Vagina (tissue), 2 donors: ENCODE measurements at places on chromosomes 1 and 21. TPM values are rescaled to one million over a fixed set of nuclear protein-coding genes. Genes with fewer than 3 reads are reported as not detected.

Gene CAMK1G
- not detected for total RNA-seq

DNA sequence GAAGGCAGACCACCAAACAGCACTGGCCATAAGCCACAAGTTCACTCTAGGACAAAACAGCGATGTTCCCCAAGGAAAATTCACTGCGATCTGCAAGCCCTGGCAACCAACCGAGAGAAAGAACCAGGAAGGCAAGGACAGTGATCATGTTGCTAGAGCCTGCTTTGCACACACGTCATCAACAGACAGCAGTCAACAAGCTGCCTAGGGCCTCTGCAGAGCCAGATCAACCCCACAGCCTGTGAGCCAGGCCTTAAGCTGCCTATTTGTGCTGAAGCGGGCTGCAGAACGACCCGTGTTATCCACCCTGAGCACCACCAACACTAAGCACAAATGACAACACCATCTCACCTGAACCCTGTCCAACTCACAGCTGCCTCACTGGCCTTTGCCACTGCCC is 6.2 kb upstream of the YRDC start:
- no peak overlapping the region for H3K4me3 ChIP-seq
- no peak for DNase-seq
- H3K27me3 ChIP-seq: no peaks in the 10 kb centered on the region
- H3K4me1 ChIP-seq: peaks cover 18% of the 10 kb centered on the region
- H3K36me3 ChIP-seq: no peaks in the 10 kb centered on the region

DNA sequence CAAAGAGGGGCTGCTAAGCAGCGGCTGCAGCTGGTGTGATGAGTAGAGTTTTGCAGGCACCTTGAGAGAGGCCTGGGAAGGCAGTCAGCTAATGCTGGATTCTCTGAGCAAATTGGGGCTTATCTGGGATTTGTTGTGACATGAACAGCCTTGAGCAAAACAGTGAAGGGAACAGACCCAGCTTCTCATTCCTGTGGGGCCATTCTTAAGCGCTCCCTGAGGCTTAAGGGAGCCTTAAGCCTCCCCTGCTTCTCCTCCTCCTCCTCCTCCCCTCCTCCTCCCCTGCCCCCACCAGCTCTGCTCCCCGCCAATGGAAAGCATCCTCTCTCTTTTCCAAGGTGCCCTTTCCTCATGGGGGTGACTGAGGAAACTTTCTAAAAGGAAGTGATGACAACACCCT is 21.3 kb downstream of the HMGCS2 start:
- H3K27ac ChIP-seq: no peak overlapping the region
- no peaks in the 10 kb centered on the region for H3K4me1 ChIP-seq
- no peak for DNase-seq
- H3K4me3 ChIP-seq: no peak overlapping the region
- H3K27me3 ChIP-seq: no peaks in the 10 kb centered on the region
- no peaks in the 10 kb centered on the region for H3K36me3 ChIP-seq

DNA sequence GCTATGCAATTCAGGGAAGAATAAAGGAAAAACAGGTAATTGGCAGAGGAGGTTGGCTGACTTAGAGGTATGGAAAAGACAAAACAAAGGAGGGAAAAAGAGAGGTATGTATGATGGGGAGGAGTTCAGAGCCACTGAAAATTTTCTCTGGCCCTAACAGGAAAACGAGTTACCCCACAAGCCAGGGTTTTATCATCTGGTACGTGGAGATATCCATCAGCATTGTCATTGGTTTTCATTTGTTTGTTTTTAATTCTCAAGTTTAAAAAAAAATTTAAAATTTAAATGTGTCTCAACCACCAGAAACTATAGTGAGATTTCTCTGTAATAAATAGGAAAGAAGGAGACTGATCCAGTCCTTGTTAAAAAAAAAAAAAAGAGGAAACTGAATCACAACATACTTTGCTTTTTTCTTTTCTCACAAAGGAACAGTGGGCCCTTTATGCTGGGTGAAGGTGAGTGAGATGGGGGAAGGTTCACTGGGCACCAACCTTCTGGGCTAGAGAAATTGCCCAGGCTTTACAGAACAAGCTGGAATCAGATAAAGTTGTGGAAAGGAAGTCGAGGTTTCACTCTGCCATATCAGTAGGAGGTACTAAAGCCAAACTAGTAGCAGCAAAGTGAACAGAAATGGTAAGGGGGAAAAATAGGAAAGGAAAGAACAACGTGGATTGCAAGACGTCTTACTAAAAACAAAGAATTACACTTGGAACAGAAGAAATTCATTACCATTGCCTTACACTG is 2.7 kb downstream of the IFNAR2 start:
- H3K27me3 ChIP-seq: no peaks in the 10 kb centered on the region
- no peak overlapping the region for H3K27ac ChIP-seq
- peaks cover 31% of the 10 kb centered on the region for H3K4me1 ChIP-seq
- DNase-seq: no peak
- no peak overlapping the region for H3K4me3 ChIP-seq

- H3K27ac ChIP-seq: no peak overlapping the region
- DNase-seq: no peak
- peaks cover 28% of the 10 kb centered on the region for H3K4me1 ChIP-seq
- H3K27me3 ChIP-seq: no peaks in the 10 kb centered on the region
- no peak overlapping the region for H3K4me3 ChIP-seq
Observed at GRCh38 chr1:42264511-42265190, 70.4 kb downstream of the FOXJ3 start.

DNA sequence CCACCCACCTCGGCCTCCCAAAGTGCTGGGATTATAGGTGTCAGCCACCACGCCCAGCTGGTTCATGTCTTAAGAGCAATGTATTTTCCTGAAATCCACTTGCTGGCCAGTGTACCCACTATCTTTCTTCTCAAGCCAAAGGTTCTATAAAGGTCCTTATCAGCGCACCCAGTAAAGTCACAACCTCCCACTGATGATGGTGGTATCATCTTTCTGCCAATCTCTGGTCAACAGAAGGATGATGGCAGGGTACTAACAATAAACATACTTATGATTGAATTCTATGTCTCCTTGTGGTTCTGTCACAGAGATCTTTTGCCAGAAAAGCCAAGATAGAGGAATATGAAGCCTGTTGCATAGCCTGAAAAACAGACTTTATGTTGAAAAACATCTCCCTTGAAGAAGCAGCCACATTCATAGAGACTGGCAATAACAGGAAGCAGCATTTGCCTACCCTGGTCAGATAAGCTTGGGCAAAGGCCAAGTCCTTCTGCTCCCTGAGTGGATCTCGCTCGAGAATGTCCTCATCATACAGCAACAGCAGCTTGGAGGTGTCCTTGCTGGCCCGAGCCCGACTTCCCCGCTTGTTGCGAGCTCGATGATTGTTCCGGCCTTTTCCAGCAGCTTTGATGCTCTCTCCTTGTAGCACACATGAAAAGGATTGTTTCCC is 73.0 kb downstream of the DAP3 start:
- H3K36me3 ChIP-seq: peaks cover 56% of the 10 kb centered on the region
- no peak overlapping the region for H3K27ac ChIP-seq
- DNase-seq: no peak
- H3K27me3 ChIP-seq: no peaks in the 10 kb centered on the region

GRCh38 chr1:96927125-96927524 is 205.5 kb downstream of the PTBP2 start:
- H3K4me3 ChIP-seq: no peak overlapping the region
- no peak overlapping the region for H3K27ac ChIP-seq
- H3K4me1 ChIP-seq: no peaks in the 10 kb centered on the region
